Ovary (tissue), 10 donors: ENCODE measurements at places on chromosomes 1 and 21. TPM values are rescaled to one million over a fixed set of nuclear protein-coding genes. Genes with fewer than 3 reads are reported as not detected.

ITLN2 gene
- total RNA-seq, result 0.53 TPM

GRCh38 chr1:39416609-39417008 lies 74.8 kb upstream of the BMP8A start:
- no peaks in the 10 kb centered on the region for H3K27me3 ChIP-seq
- H3K36me3 ChIP-seq, result no peaks in the 10 kb centered on the region
- H3K4me3 ChIP-seq, result no peak overlapping the region
- peaks cover 12% of the 10 kb centered on the region for H3K4me1 ChIP-seq
- no peak for DNase-seq

- H3K4me1 ChIP-seq, result no peaks in the 10 kb centered on the region
- no peaks in the 10 kb centered on the region for H3K27me3 ChIP-seq
- no peak for DNase-seq
- no peak overlapping the region for H3K27ac ChIP-seq
Measured at GRCh38 chr1:243977094-243977493, 74.0 kb upstream of the ZBTB18 start.

DNA sequence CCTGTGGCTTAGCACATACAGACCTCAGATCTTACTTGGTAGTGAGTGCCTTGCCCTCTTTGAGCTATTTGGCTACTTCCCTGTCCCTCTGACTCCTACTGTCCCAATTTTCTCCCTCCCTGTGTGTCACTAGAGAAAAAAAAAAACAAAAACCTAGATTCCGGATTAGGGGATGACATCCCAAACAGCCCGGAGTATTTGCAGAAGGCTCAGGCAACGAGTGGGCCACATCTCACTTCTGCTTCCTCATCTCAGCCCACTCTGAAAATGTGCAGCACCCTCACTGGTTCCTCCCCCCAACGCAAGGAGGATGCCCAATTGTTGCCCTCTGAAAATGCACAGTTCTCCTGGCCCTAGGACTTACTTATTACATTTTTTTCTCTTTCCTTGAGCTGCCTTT lies 4.9 kb downstream of the NHLH1 start:
- H3K27me3 ChIP-seq, result no peaks in the 10 kb centered on the region
- no peak for DNase-seq
- H3K27ac ChIP-seq, result no peak overlapping the region

GRCh38 chr1:186865857-186866256 lies 37.1 kb downstream of the PLA2G4A start:
- H3K27me3 ChIP-seq, result no peaks in the 10 kb centered on the region
- no peak overlapping the region for H3K27ac ChIP-seq
- no peaks in the 10 kb centered on the region for H3K4me1 ChIP-seq
- H3K36me3 ChIP-seq, result no peaks in the 10 kb centered on the region
- no peak for DNase-seq
- no peak overlapping the region for H3K4me3 ChIP-seq

- H3K4me3 ChIP-seq, result no peak overlapping the region
- H3K4me1 ChIP-seq, result no peaks in the 10 kb centered on the region
- H3K27ac ChIP-seq, result no peak overlapping the region
- DNase-seq, result no peak
- no peaks in the 10 kb centered on the region for H3K36me3 ChIP-seq
Measured at GRCh38 chr1:222631611-222632208, 13.8 kb downstream of the MIA3 start.

RXFP4 gene
- total RNA-seq, result not detected

- H3K4me3 ChIP-seq, result no peak overlapping the region
- no peaks in the 10 kb centered on the region for H3K27me3 ChIP-seq
- no peak for DNase-seq
Measured at GRCh38 chr1:225897595-225898514, 8.9 kb upstream of the LEFTY1 start.

DNA sequence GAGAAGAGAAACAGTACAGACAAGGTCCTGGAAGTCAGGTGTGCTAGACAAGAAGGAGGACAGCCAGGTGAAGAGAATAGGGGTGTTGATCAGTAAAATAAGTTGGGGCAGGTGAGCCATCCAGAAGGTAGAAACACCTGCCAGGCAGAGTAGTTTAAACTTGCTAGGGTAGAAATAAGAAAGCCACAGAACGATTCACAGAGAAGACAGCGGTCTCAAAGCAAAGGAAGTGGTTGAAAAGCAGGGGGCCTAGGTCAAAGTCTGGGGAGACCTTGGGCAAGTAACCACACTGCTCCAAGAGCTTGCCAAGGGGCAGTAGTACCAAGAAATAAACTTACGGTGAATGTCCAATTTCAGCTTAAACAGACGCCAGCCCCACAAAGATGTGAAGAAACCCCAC lies 116.6 kb upstream of the PROX1 start:
- H3K4me1 ChIP-seq, result no peaks in the 10 kb centered on the region
- H3K36me3 ChIP-seq, result no peaks in the 10 kb centered on the region
- DNase-seq, result no peak
- H3K27ac ChIP-seq, result no peak overlapping the region

DNA sequence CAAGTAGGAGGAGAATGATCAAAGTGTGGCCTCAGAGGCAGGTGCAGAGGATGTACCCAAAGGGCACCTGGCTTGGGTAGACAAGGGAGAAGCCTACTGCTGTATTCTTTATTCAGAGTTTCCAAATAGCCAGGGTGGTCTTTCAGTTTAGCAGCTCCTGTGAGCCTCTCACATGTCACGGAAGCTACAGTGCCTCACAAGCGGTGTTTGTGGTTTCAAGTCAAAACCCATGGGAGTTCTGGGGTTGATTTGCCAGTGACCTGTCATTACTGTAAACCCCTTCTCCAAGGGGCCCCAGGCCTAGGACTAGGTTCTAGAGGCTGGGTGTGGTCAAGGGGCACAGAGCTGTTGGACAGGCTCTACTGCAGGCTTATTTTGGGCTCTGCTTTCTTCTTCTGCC lies 10.2 kb upstream of the IL10 start:
- no peak overlapping the region for H3K27ac ChIP-seq
- no peaks in the 10 kb centered on the region for H3K4me1 ChIP-seq
- no peak for DNase-seq
- no peaks in the 10 kb centered on the region for H3K27me3 ChIP-seq

DNA sequence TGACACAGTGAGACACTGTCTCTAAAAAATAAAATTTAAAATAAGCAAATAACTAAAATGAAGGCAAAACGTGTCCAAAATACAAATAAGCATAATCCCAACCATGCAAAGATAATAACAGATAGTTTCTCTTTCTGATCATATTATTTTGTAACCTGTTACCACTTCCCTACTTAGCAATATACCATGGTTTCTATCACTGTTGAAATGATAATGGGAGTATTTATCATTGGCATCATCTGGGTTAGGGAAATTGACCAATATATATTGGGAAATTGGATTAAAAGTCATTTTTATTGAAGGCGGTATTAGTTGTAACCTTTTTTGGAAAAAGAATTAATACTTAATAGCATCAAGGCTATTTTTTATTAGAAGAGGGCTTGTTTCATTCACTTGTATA lies 47.0 kb downstream of the USP25 start:
- no peaks in the 10 kb centered on the region for H3K36me3 ChIP-seq
- no peak overlapping the region for H3K27ac ChIP-seq
- H3K4me1 ChIP-seq, result no peaks in the 10 kb centered on the region
- DNase-seq, result no peak

- no peak for DNase-seq
- H3K36me3 ChIP-seq, result no peaks in the 10 kb centered on the region
- H3K4me3 ChIP-seq, result no peak overlapping the region
- H3K27ac ChIP-seq, result no peak overlapping the region
- no peaks in the 10 kb centered on the region for H3K27me3 ChIP-seq
Measured at GRCh38 chr1:20076710-20077461, 6.9 kb downstream of the PLA2G5 start.

RGS4 gene
- total RNA-seq, result 1.8 TPM

DNA sequence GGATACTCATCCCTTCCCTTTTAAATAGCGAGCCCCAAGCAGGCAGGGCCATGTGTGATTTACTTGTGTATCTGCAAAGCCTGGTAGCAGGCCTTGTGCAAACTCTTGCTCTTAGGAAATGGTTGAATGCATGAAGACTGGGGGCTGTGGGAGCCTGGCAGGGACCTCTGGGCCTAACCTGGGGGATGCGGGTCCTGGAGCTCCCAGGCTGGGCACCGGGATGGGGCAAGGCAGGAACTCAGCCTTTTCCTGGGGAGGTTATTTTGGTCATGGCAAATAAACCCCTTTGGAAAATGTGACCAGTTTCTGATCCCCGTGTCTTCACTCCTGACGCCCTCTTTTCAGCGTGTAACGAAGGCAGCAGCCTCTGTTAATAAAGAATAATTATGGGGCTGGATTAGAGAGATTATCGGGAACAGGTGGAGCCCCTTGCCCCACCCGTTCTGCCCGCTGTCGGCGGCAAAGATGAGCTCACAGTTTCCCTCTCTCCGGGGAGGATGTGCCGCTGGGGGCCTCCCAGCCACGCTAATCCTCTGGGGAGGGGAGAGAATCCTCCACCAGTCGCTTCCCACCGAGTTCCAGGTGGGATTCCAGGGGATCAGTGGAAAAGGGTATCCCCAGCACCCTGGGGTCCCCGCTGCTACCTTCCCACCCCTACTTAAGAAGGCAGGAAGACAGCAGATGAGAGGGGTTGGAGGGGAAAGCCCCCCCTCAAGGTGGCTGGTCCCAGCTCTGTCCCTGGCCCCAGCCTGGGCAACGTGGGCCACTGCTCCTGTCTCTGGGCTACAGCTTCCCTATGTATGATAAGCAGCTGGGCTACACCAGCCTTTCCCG lies 69.7 kb upstream of the WNT4 start:
- H3K27ac ChIP-seq, result no peak overlapping the region
- no peak overlapping the region for H3K4me3 ChIP-seq
- H3K36me3 ChIP-seq, result no peaks in the 10 kb centered on the region
- no peaks in the 10 kb centered on the region for H3K27me3 ChIP-seq
- no peak for DNase-seq

DNA sequence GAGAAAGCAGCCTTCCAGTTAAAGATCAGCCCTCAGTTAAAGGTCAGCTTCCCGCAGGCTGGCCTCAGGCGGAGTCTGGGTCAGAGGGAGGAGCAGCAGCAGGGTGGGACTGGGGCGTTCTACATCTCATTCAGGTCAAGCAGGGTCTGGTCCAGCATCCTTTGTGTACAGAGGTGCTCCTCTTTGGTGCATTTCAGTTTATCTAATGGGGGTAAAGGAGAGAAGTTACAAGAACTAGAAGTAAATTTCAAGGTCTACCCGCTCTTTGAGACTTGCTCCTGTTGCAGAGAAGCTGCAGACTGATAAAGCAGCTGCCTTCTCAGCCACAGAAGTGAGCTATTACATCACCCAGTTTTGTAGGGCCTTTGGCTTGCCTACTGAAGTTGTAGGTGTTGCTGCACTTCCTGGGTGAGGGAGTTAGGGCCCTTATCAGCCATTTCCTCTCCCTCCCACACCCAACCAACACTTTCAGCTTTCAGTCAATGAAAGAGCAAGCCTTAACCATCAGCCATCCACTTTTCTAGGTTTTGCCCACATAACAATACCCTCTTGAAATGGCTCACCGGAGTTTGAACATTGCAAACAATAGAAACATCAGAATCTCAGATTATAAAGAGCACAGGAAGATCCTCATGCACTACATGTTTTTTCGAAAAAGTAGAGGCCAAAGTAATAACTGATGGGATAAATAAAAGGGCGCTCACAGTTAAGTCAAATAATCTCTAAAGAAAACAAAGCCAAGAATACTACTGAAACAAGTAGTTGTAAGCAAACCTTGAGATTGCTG lies 2.8 kb upstream of the NUP210L start:
- no peaks in the 10 kb centered on the region for H3K4me1 ChIP-seq
- DNase-seq, result no peak
- no peaks in the 10 kb centered on the region for H3K36me3 ChIP-seq
- no peak overlapping the region for H3K4me3 ChIP-seq

DNA sequence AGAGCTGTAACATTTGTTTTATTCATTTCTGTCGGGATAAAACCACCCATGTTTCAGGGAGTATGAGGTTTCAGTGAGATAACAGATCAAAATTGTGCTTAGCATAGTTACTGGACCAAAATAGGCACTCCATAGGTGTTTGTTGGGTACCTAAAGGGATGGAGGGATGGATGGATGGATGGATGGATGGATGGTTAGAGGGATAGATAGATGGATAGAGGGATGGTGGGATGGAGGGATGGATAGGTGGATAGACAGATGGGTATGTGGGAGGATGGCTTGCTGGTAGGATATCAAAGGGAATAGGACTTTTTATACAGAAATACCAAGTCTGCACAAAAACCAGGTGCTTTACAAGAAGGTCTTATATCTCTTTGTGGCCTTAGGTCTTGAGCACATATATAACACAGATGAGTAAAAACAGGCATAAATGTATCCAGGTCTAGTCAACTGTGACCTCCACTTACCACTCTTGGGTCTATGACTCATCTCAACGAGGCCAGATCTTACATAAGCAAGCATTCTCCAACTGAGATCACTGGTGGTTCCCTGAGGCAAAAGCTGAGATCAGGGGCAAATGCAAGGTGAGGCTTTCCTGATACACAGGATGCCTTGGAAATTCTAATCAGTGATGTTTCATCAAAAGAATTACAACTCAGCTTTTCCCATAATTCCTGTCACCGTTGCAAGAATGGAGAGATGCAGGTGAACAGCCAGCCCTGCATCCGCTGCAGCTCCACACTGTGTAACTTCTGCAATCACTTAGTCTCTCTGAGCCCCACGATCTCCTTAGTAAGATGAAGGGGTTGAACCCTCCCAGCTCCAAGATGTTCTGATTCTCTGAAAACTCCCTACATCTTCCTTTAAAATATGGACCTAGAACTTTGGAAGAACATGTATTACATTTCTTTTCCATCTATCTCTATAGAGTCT lies 32.0 kb downstream of the PTAFR start:
- no peak overlapping the region for H3K4me3 ChIP-seq
- H3K36me3 ChIP-seq, result no peaks in the 10 kb centered on the region
- H3K27me3 ChIP-seq, result no peaks in the 10 kb centered on the region
- no peaks in the 10 kb centered on the region for H3K4me1 ChIP-seq
- H3K27ac ChIP-seq, result no peak overlapping the region
- DNase-seq, result no peak

GRCh38 chr1:221514806-221515205 lies 227.1 kb downstream of the DUSP10 start:
- no peaks in the 10 kb centered on the region for H3K36me3 ChIP-seq
- DNase-seq, result no peak
- H3K27ac ChIP-seq, result no peak overlapping the region
- H3K27me3 ChIP-seq, result no peaks in the 10 kb centered on the region
- H3K4me3 ChIP-seq, result no peak overlapping the region
- H3K4me1 ChIP-seq, result no peaks in the 10 kb centered on the region

DNA sequence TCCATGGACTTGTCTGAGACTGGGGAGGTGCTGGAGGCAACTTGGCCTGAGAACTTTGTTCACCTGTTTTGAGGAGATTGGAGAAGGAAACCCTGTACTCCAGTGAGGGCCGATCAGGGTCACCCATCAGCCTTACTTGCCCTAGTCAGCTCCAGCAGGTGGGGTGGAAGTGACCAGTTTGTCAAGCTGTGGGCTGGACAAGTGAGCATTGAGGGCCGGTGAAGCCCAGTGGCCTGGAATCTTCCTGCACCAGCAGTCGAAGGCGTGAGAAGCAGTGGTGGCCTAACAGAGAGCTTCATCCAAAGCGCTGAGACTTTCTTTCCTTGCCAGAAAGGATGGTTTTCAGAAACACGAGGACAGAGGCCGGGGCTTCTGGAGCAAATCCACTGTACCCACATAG lies 9.6 kb downstream of the SLC37A1 start:
- H3K36me3 ChIP-seq, result no peaks in the 10 kb centered on the region
- H3K27ac ChIP-seq, result no peak overlapping the region
- peaks cover 11% of the 10 kb centered on the region for H3K4me1 ChIP-seq

SETDB1 gene
- total RNA-seq, result 44.8 TPM
